ENCODE measurements at places on chromosomes 4 and X. TPM values are rescaled to one million over a fixed set of nuclear protein-coding genes. Genes with fewer than 3 reads are reported as not detected.

The UGT2B7 gene
- total RNA-seq = not detected

- no peaks in the 10 kb centered on the region for H3K36me3 ChIP-seq
- H3K27ac ChIP-seq = no peak overlapping the region
- DNase-seq = no peak
- H3K4me1 ChIP-seq = no peaks in the 10 kb centered on the region
- no peaks in the 10 kb centered on the region for H3K27me3 ChIP-seq
Measured at GRCh38 chrX:152601848-152602616, 35.7 kb upstream of the GABRQ start.

- DNase-seq = no peak
- H3K27me3 ChIP-seq = no peaks in the 10 kb centered on the region
- H3K36me3 ChIP-seq = no peaks in the 10 kb centered on the region
- H3K4me1 ChIP-seq = no peaks in the 10 kb centered on the region
Measured at GRCh38 chr4:162347842-162348213, 184.0 kb upstream of the FSTL5 start.

DNA sequence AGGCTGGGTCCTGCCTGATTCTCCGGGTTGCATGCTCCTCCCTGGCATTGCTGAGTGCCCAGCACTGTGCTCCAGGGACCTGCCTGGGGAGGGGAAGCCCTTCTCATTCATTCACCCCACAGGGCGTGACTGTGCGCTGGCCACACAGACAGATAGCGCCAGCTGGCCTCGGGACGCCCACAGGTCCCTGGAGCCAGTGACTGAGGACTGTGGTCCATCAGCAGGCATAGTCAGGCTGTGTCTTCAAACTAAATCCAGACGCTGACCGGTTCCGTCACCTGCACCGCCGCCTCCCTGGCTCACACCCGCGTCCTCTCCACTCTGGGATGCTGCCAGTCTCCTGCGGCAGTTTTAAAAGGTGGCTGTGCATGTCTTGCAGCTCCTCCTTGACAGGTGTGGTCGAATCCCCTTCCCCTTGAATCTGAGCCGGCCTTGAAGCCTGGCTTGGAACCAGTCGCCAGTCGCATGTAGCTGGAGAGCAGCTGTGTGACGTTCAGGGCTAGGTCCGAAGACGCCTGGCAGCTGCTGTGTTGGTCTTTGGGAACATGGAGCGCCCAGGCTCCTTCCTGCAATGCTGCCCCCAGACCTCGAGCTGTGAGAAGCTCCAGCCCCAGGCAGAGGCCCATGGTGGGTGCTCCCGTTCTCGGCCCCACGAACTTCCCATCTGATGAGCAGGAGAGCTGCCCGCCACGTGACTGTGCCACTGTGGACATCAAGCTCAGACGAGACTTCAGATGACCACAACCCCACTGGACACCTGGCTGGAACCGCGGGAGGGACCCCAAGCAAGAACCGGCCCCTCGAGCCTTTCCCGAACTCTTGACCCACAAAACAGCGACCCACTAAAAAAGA lies 94.1 kb downstream of the ADRA2C start:
- DNase-seq = no peak
- no peaks in the 10 kb centered on the region for H3K36me3 ChIP-seq
- H3K4me1 ChIP-seq = no peaks in the 10 kb centered on the region
- no peak overlapping the region for H3K27ac ChIP-seq

DNA sequence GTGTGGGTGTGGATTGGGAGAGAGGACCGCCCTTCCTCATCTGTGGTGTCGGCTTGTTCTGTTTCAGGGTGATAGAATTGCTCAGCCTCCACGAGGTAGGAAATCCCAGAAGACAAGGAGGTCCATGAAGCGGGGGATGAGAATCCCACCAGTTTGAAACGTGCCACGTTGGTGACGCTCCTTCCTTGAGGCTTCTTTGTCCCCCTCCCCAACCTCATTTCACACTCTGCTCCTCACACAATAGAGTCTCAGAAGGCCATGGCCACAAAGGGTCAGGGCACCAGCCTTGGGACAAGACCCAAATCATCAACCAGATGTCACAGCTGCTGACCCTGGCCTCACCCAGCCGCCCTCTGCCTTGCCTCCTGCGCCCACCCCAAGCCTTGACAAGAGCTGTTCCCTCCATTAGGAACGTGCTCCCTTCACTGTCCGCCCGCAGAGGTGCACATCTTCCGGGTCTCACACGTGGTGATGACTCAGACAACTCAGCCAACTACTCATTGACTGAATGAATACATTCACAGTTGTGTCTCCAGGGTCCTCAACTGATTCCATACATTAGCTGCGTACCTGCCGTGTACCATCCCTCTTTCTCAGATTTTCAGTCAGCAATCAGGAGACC lies 18.3 kb downstream of the BLOC1S4 start:
- H3K4me1 ChIP-seq = no peaks in the 10 kb centered on the region
- H3K27me3 ChIP-seq = no peaks in the 10 kb centered on the region
- DNase-seq = no peak
- H3K4me3 ChIP-seq = no peak overlapping the region

All from CD4-positive, alpha-beta T cell (primary cell).